Nephron progenitor cell (in vitro differentiated cells): ENCODE measurements at places on chromosomes 6 and 20.

GRCh38 chr20:50227506-50227905, 36.9 kb downstream of the CEBPB start:
- DNase-seq, result no peak

DNA sequence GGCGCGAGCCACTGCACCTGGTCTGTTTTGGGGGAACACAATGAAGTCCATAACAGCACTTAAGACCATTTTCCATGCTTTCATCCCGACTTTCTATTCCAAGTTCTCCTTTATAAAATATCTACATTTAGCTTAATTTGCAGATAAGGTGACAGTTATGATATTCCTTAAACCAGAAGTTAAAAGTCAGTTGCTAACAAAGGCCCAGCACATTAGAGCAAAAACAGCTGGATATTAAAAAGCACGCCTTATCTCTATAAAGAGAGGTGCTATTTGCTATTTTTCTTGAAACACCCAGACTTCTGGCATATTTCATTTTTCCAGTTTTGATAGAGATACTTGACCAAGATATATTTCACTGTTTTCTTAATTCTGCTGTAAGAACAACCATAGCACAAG, 15.8 kb downstream of the OR2B2 start:
- no peak for DNase-seq

DNA sequence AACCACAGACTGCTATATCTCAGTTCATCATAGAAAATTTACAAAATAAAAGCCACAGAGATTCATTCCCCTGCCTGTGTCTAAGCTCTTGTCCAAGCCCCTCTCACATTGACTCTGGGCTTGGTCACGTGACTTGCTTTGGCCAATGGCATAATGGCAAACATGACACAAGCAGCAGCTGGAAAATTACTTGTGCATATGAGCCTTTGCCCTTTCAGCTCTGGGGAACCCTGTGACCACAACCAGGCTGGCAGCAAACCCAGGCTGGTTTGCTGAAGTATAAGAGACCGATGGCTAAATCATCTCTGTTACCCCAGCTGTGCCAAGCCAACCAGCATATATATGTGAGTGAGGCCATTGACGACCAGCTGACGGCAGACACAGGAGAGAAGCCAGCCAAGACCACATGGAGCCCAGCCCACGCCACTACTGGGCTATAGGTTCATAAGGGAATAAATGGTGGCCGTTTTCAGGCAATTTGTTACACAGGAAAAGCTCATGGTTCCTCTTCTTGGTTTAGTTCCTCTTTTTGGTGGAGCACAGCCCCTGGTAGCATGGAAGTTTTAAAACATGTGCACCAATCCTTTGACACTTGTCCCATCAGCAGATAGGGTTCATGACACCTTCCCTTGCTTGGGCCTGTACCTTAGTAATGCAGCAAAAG, 31.8 kb upstream of the RSPO4 start:
- DNase-seq, result no peak

DNA sequence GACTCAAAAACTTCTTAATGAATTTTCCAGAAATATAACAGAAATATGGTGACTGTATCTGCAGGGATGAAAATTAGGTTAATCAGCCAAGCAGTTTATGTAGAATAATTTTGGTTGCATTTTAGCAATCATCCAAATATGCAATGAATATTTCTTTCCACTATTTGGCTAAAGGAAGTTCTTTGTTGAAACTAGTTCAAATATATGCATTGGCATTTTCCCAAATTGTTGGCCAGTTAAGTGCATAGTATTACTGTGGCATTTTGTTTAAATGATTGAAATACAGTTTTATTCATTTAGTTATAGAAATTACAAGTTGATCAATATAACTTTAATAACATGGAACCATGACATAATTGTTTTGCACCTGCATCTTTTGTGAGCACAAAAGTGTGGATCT, 115.5 kb downstream of the DOK5 start:
- DNase-seq, result no peak

DNA sequence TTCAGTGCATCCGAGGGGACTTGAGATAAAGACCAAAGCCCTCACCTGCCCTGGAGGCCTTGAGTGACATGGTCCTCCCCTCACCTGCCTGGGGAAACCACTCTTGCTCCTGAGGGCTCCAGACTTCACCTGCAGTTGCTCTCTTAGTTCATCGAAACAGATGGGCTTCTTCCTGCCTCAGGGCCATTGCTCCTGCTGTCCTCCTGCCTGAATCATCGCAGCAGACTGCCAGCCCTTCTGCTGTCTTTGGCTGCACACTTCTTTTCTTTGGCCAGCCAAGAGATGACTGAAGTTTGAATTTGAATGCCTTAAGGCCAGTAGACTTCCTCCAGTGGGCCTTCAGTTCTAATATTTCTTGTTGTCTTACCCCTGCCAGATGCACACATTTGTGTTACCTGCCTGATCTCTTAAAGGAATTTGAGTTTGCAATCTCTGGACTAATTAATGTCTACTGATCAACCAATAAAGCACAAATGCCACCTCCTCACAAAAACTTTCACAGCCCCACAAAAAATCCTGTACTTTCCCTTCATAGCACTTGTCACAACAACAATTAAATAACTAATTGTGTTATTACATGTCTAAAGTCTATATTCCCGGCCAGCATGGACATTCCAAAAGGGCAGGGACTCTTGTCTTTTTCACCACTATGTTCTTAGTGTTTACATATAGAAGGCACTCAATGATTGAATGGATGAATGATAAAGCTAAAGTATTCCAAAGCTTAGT, 56.7 kb upstream of the SGK1 start:
- no peak for DNase-seq

DNA sequence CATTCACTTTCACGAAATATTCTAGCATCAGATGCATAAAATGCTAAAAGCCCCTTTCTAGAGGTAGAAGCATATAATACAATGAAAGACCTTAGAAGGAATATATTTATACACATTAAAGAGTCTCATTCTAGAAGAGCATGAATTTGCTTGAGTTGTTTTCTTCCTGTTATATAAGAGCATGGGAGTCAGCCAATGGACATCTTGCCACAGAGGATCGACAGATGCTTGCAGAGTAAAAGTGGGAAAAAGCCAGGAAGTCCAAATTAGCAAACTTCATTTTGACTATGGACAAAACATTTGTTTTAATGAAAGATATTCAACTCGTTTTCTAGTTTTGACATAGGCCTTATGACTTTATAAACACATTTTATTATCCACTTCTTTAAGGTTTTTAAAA, 44.2 kb upstream of the RIPPLY2 start:
- DNase-seq, result no peak

GRCh38 chr6:30735668-30736314, 6.7 kb downstream of the FLOT1 start:
- no peak for DNase-seq

- no peak for DNase-seq
These were observed 9.3 kb upstream of the MAK start for GRCh38 chr6:10847684-10848083.

DNA sequence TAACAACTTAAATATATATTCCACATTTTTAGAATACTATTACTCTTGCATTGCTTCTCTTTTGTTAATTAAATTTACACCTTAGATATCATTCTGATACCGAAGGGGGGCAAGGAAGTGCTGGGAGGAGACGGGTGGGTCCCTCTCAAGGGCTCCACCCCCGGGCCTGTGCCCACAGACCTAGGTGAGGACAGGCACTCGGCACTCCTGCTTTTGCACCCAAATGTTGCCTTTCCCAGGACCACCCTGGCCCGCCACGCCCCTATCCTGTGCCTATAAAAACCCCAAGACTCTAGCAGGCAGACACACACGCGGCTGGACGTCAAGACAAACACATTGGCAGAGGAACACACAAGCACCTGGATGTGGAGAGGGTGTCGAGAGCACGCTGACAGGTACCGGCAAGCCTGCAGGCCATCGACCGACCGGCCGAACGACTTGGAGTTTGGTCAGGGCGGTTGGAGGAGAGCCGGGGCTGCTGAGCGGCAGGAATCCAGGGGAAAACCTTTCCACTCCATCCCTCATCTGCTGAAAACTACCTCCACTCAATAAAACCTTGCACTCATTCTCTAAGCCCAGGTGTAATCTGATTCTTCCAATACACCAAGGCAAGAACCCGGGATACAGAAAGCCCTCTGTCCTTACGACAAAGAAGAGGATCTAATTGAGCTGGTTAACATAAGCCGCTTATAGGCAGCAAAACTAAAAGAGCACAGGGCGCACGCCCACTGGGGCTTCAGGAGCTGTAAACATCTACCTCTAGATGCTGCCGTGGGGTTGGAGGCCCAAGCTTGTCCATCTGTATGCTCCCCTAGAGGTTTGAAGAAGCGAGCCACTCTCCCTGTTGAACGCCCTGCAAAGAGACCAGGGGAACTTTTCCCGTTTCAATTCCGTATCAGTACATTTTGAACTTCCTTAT, 197.4 kb upstream of the PRSS16 start:
- no peak for DNase-seq

DNA sequence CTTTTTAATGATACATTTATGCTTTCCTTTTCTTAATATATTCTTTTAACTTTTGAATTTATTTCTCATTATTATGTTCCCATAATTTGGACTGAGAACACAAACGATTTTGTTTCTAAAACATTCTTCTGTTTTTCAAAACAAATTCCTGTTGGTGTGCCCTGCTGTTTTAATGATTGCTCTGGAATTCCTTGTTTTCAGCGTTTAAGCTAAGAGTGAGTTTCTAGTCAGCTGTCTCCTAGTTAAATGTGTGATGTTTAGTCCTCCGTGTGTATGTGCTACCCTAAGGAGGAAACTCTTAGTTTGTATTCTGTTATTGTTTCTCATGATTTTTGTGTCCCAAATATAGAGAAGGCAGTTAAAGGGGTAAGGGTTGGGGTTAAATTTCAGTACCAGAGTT, 306.1 kb upstream of the RGS17 start:
- DNase-seq, result no peak

DNA sequence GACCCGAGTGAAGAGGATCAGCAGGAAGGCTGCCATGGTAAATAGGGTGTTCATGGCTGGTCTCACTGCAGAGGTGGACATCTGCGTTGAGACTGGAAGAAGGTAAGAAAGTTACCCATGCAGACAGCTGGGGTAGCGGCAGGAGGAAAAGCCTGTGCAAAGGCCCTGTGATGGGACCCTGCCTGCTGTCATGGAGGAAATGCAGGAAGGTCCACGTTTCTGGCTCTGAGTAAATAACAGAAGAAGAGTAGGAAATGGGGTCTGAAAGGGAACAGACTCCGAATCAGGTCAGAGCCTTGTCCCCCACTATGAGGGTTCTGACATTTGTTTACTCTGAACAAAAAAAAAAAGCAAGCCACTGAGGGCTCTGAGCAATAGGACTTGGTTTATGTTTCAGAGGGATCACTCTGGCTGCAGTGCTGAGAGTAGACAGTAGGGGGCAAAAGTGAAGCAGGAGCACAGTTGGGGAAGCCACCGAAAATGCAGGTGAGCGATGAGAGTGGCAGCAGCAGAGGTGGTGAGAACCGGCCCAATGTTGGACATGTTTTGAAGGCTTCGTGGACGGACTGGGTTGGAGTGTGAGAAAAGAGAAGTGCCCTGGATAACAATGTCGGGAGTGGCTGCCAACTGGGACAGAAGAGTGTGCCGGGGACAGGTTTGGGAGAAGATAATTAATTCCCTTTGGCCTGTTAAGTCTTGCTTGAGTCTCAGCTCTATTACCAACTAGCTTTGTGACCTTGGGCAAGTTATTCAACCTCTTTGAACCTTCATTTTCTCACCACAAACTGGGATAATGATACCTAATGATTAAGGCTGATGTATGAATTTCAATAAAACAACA, 57.9 kb upstream of the MAP7 start:
- DNase-seq, result peak; percentile 82

- no peak for DNase-seq
These were observed 8.8 kb upstream of the PIM1 start for GRCh38 chr6:37160922-37161778.
